ENCODE measurements at places on chromosomes 16 and 17.

DNA sequence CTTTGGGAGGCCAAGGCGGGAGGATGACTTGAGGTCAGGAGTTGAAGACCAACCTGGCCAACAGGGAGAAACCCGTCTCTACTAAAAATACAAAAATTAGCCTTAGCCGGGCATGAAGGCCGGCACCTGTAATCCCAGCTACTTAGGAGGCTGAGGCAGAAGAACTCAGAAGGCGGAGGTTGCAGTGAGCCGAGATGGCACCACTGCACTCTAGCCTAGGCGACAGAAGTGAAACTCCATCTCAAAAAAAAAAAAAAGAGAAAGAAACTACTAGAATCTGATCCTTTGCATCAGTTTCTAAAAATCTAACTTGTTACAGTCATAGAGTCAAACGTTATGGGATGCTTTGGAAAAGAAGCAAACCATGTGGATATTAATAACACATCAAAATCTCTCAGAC is 1.6 kb upstream of the PECAM1 start:
- no peak for DNase-seq

- DNase-seq, result no peak
Measured at GRCh38 chr16:57950382-57950781, 20.5 kb downstream of the CNGB1 start.

DNA sequence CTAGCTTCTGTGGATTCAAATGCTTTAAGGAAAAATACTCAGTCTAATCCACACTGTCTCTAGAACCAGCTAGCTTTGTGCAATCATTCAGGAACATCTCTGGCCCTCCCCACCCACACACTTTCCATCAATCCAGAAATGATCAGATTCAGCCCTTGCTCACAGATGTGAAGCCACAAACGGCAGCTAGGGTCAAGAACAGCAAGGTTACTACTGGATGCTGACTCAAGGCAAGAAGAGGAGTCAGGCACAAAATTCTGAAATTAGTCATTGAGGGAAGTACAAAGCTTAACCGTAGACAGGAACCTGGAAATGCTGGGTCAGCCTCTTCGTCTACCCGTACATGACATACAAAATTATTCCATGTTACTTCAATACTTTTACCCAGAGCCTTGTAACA is 174.6 kb downstream of the CDH13 start:
- DNase-seq, result no peak

GRCh38 chr17:78669975-78670518 is 92.9 kb upstream of the DNAH17 start:
- no peak for DNase-seq

- no peak for DNase-seq
Measured at GRCh38 chr17:74742153-74742515, 5.1 kb downstream of the RAB37 start.

- no peak for DNase-seq
Measured at GRCh38 chr17:74777901-74778515, 1.9 kb upstream of the NAT9 start.

Data from NCI-H1436 treated with DMSO at 0.1 percent for 48 hours (cell line).